ENCODE measurements at places on chromosomes 16 and 17.

- no peak for DNase-seq
Measured at GRCh38 chr16:22270525-22270924, 26.7 kb upstream of the POLR3E start.

- DNase-seq: no peak
Measured at GRCh38 chr17:60526726-60527125, 684 bp upstream of the APPBP2 start.

DNA sequence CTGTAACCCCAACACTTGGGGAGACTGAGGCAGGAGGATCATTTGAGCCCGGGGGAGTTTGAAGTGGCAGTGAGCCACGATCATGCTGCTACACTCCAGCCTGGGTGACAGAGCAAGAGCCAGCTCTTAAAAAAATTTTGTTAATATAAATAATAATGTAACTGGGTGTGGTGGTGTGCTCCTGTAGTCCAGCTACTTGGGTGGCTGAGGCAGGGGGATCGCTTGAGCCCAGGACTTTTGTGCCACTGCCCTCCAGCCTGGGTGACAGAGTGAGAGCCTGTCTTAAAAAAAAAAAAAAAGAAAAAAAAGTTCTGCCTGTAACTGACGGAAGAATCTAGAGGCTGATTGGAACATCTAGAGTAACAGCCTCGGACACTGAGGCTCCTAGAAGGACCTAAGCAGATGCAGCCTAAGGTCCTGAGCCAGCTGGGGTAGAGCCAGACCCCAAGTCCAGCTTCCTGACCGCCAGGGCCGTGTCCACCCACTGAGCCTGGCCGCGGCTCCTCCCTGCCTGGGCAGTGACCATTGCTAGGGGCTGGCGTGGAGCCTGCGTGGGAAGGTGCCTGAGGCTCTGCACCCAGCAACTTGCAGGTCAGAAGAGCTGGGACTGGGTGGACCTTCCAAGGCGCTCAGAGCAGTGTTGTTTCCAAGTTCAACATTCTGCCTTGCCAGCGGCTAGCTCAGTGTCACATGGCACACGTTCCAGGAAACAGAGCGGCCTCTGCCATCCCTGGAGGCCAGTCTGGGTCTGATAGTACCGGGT is 209.4 kb upstream of the CIBAR2 start:
- DNase-seq: no peak

DNA sequence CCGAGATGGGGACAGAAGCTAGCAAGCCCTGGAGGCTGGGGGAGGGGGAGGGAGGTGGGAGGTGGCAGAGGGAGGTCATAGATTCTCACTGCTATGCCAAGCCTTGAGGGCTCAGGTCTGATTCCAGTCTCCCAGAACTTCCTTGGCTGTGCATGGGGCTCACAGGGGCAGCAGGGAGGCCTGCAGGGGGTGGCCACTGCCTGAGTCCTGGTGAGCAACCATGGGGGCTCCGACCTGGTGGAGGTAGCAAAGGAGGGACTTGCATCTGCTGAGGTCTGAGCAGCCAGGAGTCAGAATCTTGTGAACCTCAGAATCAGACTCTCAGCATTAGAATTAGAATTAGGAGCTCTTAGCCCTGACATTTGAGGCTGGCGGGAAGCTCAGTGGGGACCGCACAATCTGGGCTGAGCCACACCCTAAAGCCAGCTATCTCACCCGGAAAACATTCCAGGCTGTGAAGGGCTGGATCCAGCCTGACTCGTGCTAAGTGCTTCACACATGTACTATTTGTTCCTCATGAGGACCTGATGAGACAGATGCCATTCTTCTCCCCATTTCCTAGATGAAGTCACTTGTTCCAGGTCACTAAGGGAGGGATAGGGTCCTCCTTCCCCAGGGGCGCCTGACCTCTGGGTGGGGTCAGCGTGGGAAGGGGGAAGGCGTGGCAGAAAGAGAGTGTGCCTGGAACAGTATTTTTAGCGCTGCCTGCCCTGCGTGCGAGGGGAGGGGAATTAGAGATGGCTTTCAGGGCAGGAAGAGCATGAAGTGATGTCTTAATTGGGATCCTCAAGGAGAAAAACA is 17.3 kb upstream of the KCNJ12 start:
- no peak for DNase-seq

DNA sequence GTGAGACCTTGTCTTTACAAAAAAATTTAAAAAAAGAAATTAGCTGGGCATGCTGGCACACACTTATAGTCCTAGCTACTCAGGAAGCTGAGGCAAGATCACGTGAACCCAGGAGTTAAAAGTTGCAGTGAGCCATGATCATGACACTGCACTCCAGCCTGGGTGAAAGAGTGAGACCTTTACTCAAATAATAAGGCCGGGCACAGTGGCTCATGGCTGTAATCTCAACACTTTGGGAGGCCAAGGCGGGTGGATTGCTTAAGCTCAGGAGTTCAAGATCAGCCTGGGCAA is 11.5 kb upstream of the RIPOR1 start:
- no peak for DNase-seq

- DNase-seq: no peak
Measured at GRCh38 chr17:69898601-69899000, 176.4 kb upstream of the KCNJ16 start.

GRCh38 chr16:72138064-72138572 is 33.8 kb downstream of the PMFBP1 start:
- DNase-seq: no peak

DNA sequence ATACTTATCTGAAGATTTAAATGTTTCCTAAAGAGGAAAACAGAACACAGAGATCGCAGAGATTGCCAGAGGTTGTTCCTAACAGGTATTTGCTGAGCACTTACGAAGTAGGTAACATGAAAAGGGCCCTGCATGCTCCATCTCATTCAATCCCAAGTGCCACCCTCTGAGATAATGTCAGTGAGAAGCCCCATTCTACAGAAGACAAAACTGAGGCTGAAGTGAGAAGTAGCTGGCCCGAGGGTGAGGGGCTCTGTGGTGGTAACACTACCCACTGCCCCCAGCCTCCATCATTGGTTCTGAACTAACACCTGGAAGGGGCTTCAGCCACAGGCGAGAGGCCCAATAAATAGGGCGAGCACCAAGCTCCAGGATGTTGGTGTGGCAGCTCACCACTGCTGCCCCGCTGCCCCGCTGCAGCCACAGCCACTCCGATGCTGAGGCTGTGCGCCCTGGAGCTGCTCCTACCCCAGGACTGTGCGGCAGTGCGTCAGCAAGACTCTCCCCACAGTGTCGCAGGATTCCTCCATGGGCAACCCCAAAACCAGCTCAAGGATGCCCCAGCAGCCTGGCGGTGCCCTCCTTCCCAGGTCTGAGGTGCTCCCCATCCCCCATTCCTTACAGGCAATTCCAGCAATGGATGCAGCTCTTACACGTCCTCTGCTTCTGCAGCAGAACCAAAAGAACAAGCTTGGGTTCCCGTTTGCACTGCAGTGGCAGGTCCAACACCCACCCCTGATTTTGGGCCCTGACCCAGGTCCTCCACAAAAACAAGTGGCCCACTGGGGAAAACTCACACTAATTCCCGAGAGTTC is 10.3 kb downstream of the FLCN start:
- no peak for DNase-seq

GRCh38 chr17:4497101-4497824 is 1.4 kb upstream of the SPNS2 start:
- DNase-seq: no peak

GRCh38 chr17:381516-381915 is 28.9 kb upstream of the RPH3AL start:
- no peak for DNase-seq

- no peak for DNase-seq
Measured at GRCh38 chr16:76360404-76360803, 83.2 kb downstream of the CNTNAP4 start.

GRCh38 chr17:31269578-31269983 is 27.5 kb downstream of the OMG start:
- no peak for DNase-seq

- DNase-seq: no peak
Measured at GRCh38 chr17:47687748-47688147, 6.2 kb upstream of the TBKBP1 start.

GRCh38 chr17:82577300-82577699 is 57.8 kb downstream of the FOXK2 start:
- no peak for DNase-seq

DNA sequence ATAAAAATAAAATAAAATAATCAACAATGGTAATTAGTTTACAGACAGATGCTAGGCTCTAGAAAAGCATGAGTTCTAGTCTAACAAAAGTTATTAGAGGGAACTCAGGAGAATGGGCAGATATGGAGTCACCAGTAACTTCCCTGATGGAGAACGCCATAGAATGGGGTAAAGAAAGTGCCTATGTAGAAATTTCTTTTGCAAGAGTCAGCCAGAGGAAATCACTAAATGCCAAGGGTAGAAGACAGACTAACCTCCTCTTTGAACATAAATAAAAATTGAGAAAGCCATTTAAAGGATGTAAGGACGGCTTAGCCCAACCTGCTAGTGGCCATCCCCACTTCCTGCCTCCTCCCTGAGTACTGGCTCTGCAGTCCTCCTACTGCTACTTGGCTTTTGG is 141.6 kb downstream of the VPS53 start:
- DNase-seq: no peak

- no peak for DNase-seq
Measured at GRCh38 chr16:10113248-10113647, 69.0 kb downstream of the GRIN2A start.

DNA sequence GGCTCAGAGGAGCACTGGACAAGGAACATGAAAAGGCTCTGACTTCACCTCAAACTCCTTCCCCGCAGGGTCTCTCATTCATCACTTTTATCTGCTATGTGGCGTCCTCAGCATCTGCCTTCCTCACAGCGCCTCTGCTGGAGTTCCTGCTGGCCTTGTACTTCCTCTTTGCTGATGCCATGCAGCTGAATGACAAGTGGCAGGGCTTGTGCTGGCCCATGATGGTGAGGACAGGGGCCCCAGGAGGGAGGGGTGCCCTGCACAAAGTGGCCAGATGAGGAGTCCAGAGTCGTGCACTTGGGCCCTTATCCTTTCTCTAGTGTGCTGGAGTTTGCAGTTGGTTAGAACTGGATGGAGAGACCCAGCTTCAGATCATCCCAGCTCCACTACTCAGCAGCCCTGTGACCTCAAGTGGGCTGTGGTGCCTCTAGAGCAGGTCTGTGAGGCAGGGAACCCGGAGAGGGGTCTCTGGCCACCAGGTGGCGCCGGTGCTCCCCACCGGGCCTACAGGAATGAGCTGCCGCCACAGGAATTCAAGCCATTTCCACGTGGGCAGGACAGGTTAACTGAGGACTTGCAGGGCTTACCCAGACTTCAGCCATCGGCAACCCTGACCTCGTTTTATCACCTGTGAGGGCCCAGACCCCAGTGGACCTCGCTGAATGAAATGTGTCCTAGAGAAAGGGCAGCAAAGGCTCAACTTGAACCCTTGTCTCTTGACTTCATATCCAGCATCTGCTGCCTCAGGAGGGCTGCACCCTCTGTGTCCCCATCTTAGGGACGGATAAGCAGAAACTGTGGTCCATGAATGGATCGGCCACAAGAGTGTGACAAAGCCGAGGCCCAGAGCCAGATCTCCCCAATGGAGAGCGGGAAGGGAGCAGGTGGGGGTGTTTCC is 4.0 kb downstream of the CMTM3 start:
- peak; percentile 66 for DNase-seq

GRCh38 chr17:58513965-58514769 is at the start of gene MTMR4:
Gene MTMR4, minus strand, starts transcription at chr17:58514638. Its CDS starts 231 bp downstream, at chr17:58514407.
- peak; percentile 52 for DNase-seq

DNA sequence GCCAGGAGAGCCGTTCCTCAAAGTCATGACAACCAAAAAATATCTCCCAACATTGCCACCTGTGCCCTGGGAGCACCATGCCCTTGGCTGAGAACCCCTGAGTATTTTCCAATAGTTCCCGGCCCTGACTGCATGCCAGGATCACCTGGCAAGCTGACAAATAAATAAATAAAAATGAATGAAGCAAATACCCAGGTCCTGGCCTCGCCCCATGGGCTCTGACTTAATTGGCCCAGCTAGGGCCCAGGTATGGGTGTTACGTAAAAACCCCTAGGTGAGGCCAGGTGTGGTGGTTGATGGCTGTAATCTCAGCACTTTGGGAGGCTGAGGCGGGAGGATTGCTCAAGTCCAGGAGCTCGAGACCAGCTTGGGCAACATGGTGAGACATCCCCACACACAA is 2.7 kb upstream of the C16orf74 start:
- DNase-seq: no peak

DNA sequence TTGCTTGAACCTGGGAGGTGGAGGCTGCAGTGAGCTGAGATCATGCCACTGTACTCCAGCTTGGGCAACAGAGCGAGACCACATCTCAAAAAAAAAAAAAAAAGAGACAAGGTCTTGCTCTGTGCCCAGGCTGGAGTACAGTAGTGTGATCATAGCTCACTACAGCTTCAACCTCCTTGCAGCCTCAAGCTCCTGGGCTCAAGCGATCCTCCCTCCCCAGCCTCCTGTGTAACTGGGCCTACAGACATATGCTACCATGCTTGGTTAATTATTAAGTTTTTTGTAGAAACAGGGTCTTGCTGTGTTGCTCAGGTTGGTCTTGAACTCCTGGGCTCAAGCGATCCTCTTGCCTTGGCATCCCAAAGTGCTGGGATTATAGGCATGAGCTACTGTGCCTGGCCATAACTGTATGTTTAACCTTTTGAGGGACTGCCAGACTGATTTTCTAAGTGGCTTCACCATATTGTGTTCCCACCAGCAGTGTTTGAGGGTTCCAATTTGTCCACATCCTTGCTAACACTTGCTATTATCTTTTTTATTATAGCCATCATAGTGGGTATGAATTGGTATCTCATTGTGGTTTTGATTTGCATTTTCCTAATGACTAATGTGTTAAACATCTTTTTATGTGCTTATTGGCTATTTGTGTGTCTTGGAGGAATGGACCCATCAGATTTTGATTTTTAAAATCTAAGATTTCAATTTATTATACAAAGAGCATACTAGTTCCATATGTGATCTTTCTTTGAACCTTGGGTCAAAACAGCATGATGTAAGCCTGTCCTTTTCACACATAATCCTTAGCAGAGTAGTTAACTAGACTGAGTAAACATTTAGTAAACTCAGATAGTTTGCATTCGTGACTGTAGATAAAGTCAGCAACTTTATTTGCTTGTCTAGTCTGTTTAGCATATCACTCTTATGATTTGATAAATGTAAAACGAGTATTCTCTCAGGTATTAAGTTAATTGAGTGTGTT is 38.1 kb upstream of the KPNB1 start:
- no peak for DNase-seq

GRCh38 chr17:48612854-48613691 is 2.0 kb downstream of the HOXB8 start:
- DNase-seq: no peak

DNA sequence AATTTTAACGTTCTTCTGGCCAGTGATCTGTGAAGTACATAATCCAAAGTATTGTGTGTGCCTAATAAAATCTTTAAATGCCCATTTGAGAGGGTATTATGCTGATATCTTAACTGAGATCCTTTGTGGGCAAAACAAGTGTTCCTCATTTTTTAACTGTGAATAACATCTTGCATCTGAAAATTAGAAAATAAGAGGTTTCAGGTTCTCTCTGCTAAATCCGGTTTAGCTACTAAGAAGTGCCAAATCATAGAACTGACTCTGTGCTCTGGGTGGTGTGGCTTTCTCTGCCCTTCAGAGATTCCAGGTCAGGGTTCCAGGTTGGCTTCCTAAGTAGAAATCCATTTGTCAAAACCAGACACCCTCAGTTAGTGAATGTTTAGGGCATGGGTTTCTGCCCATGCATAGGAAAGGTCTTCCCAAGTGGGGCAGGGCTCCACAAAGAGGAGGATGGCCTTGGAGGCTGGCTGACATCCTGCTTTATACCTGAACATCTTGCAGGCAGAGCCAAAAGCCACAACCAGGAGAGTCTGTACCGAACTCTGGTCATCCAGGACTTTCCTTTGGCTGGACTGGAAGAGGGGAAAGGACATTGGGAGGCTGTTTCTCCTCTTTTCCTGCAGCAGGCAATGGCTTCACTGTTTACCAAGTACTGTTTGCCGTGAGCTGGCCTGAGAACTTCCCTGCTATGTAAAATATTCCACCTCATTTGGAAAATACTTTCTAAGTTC is 8.5 kb downstream of the ALDH3A2 start:
- DNase-seq: no peak

Measured in activated CD4-positive, CD25-positive, alpha-beta regulatory T cell treated with anti-CD3 and anti-CD28 coated beads, Interleukin-2, amount 50 U/mL, for 16 hours (primary cell).